ENCODE measurements at places on chromosomes 12 and 14.
A peak's percentile ranks its signal among the peaks of the same experiment; 100 is the strongest.

DNA sequence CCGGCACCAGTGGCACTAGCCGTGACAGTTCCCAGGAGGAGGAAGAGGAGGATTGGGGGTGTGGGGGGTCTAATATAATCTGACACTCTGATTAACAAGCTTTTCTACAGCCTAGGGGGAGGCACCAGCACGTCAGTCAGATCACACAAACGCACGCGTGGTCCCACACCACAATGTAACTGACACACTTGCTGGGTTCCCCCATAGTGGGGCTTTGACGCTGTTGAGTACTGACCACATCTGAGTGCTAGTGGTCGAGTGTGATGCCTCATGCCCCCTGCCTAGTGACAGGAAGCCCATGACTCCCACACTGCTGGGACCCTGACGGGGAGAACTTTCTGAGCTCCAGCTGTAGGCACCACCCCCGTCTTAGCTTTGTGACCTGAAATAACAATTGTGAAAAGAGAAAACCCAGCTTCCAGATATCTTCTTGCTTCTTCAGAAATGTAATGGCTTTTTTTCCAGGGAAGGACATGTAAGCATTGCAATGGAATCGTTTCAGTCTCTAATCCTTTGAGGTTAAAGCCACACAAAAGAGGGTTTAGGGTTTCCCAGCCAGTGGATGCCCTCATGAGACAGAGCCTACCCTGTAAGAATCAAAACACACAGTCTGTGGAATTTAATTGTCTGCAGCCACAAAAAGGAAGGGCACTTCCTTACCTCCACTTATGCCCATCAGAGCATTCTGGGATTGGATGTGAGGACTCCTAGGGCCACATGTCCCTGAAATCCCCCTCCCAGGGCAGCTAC, 183.9 kb downstream of the PIWIL1 start:
- no peak for DNase-seq

DNA sequence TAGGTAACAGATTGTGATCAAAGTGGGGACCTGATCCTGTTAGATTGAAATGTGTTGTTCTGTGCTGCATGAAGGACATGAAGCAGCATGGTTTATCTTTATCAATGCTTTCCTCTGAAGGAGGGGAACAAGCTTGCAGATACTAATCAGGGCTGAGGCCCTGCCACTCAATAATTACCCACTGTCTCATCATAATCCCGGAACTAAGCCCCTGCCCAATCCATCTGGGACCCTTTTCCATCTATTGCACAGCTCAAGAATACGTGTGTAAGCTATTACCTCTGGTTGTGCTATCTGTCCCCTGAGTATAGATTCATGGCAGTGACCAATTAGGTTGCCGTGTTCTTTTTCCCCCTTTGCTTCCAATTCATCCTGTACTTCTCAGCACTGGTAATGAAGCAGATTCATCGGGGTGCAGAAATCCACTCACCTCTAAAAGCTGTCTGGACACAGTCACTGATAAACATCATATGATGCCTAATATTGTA, 67.8 kb downstream of the OTX2 start:
- DNase-seq = no peak

DNA sequence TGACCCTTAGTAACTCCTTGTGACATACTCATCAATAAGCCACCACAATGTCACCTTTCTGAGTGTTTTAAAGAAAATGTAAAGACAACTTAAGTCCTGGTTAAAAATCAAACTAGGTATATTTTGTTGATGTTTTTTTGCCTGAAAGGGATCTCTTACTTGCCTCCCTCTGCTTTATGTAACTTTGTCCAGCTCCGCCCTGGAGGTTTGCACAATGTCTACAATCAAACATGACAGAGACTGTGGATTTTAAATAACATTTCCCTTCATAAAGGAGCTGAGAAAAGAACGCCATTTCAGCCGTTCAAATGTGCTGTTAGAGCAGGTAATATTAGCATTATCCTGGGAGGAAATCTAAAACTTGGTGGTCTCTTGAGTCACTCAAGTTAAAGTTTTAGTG, 613.9 kb downstream of the SOX5 start:
- no peak for DNase-seq

GRCh38 chr12:2552000-2552756, 242.6 kb upstream of the FKBP4 start:
- no peak for DNase-seq

GRCh38 chr12:15756822-15757221, 32.4 kb downstream of the EPS8 start:
- DNase-seq = no peak

DNA sequence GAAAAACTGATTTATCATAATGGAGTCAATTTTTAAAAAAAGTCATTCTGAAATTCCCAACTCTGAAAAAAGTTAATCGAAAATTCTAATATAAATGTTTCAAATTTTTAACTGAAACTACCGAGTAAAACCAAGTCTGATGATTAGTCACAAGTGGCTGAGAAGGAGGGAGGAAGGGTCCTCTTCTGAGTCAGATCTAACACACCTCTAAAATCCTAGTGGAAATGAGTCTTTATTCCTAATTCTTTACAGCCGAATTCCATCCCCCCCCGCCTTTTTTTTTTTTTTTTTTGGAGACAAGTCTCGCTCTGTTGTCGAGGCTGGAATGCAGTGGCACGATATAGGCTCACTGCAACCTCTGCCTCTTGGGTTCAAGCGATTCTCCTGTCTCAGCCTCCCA, 37.9 kb downstream of the RAD9B start:
- DNase-seq = no peak

GRCh38 chr12:92553389-92553788, 149.4 kb upstream of the PLEKHG7 start:
- no peak for DNase-seq

GRCh38 chr12:7151532-7151931, 21.4 kb downstream of the CLSTN3 start:
- DNase-seq = no peak

GRCh38 chr12:115763376-115763775, 514.1 kb downstream of the MED13L start:
- DNase-seq = peak; percentile 47

- DNase-seq = no peak
Observed at GRCh38 chr12:76201316-76201715, 116.8 kb upstream of the NAP1L1 start.

DNA sequence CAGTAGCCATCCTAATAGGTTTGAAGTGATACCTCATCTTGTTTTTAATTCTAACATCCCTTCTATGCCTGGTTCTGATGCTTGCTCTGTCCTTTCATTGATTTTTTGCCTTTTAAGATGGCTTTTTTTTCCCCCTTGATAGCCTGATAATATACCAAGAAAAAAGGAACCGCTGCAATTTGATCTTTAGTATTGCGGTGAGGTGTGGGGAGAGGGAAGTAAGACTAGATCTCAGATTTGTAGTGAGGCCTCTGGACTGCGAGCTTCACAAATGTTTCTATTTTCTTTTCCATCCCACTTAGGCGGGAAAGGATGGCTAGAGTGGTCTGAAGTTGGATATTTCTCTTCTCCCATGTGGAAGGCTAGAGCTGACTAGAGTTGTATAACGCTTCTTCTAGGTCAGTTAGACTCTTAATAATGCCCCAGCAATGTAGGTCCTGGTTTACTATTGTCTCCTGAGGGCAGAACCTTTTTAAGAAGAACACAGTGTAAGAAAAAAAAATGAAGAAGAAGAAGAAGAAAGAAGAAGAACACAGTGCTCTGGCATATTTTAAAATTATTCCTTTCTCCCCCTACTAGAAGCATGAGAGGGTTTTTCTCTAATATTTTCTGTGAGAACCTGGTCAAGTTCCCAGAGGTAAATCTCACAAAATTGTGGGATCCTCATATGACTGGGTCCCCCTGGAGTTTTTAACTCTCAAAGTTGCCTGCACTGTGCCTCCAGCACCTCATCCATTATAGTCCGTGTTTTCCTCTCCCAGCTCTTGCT, 11.9 kb upstream of the KLRB1 start:
- DNase-seq = no peak

- DNase-seq = no peak
Observed at GRCh38 chr14:78401866-78402265, 231.7 kb downstream of the NRXN3 start.

- DNase-seq = no peak
Observed at GRCh38 chr12:79566452-79567174, 124.2 kb downstream of the PAWR start.

GRCh38 chr12:127230843-127231260, 1036.1 kb upstream of the TMEM132C start:
- peak; percentile 91 for DNase-seq

DNA sequence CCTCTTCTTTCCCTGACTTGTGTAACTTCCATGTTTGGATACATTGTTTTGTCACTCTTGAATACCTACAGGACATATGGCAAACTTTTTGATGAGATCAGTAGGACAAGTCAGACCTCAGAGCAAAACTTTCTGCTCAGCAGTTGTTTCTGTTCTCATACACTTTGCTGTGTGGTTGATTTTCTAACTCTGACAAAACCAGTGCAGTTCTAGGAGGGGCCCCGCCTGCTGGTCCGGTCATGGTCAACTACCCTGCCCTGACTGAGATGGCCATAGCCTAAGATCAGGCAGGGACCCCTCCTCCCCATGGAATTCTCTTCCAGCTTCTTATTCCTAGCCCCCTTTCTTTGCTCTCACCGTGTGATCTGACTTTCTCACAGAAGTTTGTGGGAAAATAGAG, 92.8 kb downstream of the OTOGL start:
- no peak for DNase-seq

DNA sequence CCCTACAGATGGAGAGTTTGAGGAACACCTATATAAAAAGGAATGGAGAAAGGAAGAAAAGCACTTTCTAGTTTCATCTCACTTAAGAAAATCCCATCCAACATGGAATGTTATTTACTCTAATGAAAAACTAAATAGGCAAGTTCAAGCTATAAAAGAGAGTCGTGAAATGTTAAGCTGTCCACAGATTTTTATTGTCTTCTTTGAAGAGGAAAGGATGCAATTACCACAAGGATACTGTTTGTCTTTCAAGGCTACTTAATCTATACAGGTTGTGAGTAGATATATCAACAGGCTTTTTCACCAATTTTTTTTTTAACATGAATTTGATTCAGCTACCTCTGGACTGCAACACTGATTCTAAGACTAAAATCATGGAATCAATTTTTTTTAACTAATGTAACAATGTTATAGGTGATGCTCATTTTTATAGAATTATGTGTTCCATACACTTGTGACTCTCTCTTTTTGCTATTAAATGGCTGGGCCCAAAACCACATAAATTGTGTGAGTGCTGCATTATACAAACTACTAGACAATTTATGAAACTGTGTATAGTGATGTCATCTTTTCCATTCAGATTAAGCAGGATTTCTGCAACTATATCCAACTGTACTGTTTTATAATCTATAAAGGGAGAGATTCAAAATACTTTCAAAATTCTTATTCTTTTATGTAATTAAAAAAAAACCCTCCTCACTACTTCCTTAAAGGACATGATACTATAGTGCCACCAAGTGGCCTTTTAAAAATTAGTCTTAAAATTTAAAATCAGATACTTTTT, 26.8 kb upstream of the BMAL2 start:
- no peak for DNase-seq

- DNase-seq = no peak
Observed at GRCh38 chr12:50555471-50555885, 50.7 kb downstream of the DIP2B start.

- DNase-seq = no peak
Observed at GRCh38 chr14:51201890-51202289, 38.2 kb upstream of the TMX1 start.

DNA sequence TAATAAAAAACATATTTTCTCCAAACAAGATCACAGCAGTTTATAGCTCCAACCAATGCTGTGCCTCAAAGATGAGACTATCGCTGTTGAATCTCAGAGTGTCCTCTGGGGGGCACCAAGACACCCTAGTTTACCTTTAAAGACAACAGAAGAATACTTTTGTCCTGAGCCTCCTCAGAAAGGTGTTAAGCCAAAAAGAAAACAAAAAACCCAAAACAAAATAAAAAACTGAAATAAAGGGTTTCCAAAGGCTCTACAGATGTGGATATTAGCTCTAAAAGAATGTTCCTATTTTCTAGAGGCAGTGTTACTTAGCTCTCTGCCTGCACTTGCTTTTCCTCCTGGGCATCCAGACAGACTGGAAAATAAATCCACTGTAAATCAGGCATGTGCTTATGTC, 86.9 kb upstream of the TTC7B start:
- no peak for DNase-seq

- no peak for DNase-seq
Observed at GRCh38 chr14:29823816-29824215, 103.8 kb downstream of the PRKD1 start.

GRCh38 chr12:120749256-120749655, 23.6 kb downstream of the ACADS start:
- DNase-seq = no peak

GRCh38 chr12:87943762-87944161, 85.4 kb downstream of the C12orf50 start:
- DNase-seq = no peak

- no peak for DNase-seq
Observed at GRCh38 chr12:68800294-68800693, 7.7 kb upstream of the MDM2 start.

GRCh38 chr12:49982246-49983087, 9.7 kb downstream of the AQP6 start:
- no peak for DNase-seq
